Suppressor macrophage treated with lipopolysaccharide for 4 hours (primary cell): ENCODE measurements at places on chromosomes 2 and 18.

- DNase-seq = no peak
These were observed 29.6 kb upstream of the RPRD1A start for GRCh38 chr18:36096955-36097354.

DNA sequence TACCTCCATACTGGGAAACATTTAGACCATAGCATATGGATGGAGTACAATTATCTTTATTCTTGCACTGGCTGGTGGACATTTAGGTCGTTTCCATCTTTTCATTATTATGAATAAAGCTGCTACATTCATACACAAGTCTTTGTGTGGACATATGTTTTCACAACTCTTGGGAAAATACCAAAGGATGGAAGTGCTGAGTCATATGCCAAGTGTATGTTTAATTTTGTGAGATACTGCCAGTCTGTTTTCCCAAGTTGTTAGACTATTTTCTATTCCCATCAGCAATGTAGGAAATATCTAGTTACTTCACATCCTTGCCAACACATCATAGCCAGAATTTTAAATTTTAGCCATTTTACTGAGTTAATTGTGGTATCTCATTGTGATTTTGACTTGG, 91.5 kb downstream of the GALNT13 start:
- DNase-seq = no peak

DNA sequence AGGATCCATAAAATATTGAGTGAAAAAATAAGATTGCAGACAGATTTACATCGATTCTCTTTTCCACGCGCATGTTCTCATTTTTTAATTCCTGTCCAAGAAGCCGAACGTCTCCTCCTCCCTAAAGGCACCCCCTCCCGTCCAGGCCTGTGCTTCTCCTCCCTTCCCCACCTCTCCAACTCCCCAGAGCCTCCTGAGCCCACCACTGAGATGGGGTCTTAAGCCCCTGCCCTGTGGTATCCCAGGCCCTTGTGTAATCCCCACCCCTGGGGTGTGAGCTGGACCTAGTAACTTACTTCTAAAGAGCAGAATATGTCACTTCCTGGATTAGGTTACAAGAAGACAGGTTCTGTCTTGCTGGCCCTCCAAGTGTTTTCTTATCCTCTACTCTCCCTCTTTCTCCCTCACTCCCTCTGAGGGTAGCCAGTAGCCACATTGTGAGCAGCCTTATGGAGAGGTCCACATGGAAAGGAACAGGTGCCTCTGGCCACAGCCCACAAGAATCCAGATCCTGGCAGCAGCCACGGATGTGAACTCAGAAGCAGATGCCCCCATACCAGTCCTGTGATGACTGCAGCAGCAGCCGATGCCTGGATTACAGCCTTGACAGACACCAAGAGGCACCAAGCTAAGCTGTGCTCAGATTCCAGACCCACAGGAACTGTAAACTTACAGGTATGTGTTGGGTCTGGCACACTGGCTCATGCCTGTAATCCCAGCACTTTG, 39.6 kb upstream of the OTOS start:
- no peak for DNase-seq

DNA sequence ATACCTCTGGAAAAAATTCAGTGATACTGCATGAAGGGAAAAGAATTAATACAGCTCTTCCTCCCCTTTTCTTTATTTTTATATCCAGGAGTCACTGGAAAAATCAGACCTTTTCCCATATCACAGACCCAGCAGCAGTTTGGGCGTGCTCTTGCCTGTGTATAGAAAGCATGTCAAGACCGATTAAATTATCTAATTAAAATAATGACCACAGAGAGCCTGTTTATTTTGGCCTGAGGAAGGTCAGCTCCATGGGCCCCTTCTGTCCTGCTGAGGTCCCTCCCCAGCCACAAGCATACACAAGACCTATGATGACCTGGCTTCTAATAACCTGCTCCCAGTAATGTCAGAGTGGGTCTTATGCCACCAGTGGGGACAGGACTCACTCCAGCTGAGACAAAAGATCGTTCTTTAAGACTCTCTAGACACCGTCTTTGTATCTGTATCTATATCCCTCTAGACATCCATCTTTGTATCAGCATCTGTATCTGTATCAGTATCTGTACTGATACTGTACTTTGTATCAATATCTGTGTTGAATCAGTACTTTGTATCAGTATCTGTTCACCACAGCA, 147.8 kb downstream of the VAPA start:
- no peak for DNase-seq

- no peak for DNase-seq
These were observed 57.8 kb upstream of the GPR45 start for GRCh38 chr2:105183555-105184323.

DNA sequence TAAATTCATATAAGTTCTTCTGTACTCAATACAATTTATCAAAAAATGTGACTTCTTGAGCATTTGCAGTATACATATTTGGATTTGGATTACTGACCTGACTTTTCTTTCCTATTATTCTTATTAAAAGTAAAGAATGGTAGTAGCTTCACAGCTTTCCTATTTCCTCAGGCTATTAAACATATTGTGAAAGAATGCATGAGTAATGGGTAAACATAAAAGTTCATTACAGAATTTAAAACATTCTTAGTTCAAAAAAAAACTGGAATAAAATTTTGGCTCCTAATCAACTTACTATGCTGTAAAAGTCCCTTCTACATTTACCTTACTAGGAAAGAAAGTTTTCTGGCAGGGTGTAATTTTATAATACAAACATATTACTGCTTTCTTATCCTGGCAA, 27.3 kb upstream of the C2orf66 start:
- DNase-seq = no peak

GRCh38 chr18:76392349-76392748, 102.7 kb downstream of the ZNF516 start:
- no peak for DNase-seq

DNA sequence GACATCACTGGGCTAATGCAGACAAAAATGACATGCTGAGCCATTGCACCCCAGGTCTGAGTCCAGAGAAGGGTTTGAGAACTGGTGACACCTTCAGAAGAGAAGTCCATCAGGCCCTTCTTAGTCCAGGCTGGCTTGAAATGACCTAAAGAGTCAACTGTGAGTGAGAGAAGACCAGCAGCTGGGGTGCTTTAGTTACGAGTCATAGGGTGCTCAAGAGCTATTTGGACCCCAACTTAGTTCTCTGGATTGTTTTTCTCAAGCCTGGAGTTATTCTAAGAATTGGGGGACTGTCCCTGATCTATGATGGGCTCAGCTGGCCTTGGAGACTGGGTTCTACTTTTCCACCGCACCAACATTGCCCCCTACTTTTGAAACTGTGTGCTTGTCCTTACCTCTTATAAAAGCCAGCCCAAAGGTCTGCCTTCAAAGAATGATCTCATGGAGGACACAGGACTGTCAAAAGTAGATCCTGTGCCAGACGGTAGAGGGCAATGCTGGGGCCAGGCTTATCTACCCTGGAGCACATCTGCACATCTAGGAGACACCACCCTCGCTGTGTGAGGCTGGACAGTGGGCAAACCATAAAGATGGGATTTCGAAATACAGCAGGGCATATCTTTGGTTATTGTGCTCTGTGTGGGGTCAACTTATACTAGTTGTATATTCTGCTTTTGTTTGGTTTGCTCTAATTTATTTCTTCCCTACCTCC, 333.0 kb upstream of the SLC14A2 start:
- DNase-seq = no peak

GRCh38 chr18:48941672-48942071, 9.1 kb downstream of the SMAD7 start:
- no peak for DNase-seq

- peak; percentile 80 for DNase-seq
These were observed 5.7 kb upstream of the GPR35 start for GRCh38 chr2:240619506-240620148.

DNA sequence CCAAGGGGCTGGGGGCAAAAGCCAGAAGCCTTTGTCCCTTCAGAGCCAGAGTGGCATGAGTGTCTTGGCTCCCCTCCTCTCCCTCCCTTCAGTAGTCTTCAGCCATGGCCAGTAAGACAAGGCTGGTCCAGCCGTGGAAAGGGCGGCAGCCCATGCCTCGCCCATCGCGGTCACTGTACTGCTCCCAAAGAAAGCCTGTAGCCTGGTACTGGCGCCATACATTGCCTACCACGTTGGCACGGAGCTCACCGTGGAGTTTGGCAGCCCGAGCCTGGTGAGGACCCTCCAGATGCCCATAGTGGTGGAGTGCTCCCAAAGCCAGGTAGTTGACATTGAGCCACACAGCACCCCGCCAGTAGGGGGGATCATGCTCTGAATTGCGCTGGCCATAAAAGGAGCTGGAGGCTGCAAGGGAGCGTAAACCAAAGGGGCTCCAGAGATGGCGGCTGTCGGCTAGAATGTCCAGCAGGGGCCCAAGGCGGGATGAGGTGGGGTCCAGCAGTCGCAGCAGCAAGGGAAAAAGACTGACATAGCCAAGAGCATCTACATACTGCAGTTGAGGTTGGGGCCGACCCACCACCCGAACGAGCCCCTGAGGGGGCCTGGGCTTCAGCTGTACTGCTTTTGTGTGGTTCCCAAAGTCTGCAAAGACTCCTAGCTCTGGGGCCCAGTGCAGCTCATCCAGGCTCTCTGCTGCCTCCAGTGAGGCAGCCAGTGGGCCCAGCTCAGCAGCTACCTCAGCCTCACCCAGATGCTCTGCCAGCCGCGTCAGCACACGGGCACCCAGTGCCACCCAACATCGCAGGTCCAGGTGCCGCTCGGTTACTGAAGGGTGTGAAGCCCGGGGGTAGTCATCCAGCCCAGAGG, 3.2 kb downstream of the WBP1 start:
- no peak for DNase-seq

- DNase-seq = no peak
These were observed 34.8 kb upstream of the ACAA2 start for GRCh38 chr18:49848115-49848514.

GRCh38 chr18:6109743-6110142, 214.4 kb upstream of the TMEM200C start:
- peak; percentile 25 for DNase-seq

- peak; percentile 73 for DNase-seq
These were observed at the start of gene GAD1 for GRCh38 chr2:170816504-170817092. GAD1 (plus strand) TSS chr2:170816887; CDS start chr2:170818592, 1,705 bp downstream.

DNA sequence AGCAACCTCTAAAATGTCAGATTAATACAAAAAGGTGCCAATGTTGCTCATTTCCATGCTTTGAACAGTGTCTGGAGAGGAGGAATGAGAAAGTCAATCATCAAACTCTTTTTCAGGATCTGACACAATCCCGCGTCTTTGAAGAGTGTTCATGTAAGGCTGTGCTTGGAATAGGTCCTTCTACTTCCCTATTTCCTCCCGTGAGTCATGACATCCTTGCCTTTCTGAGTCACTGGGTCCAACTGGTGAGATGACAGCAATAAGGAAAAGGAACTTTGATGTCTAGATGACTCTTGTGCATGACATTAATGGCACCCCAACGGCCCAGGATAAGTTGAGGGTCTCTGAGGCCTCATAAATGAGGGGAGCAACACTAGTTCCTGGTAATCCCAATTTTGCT, 109.0 kb upstream of the CELF4 start:
- peak; percentile 53 for DNase-seq

- DNase-seq = no peak
These were observed 54.5 kb downstream of the MAP4K4 start for GRCh38 chr2:101751875-101752619.

- DNase-seq = peak; percentile 72
These were observed 99.8 kb downstream of the CACNB4 start for GRCh38 chr2:151999053-151999452.

- no peak for DNase-seq
These were observed 59.4 kb upstream of the LRPPRC start for GRCh38 chr2:44055229-44055628.

- no peak for DNase-seq
These were observed 255.5 kb downstream of the TWIST2 start for GRCh38 chr2:239103125-239104098.
